ENCODE measurements at places on chromosomes 6 and 20. TPM values are rescaled to one million over a fixed set of nuclear protein-coding genes. Genes with fewer than 3 reads are reported as not detected.

Gene MUC21
- total RNA-seq: not detected

Gene NCOA7
- total RNA-seq: 12.9 TPM

Gene RIPOR2
- 0.83 TPM for total RNA-seq

Gene HLA-DPB1
- total RNA-seq: 5.8 TPM

Gene MLN
- total RNA-seq: not detected

Gene ID4
- total RNA-seq: 11.1 TPM

Gene ULBP1
- total RNA-seq: 0.56 TPM

Measured in IMR-90 (cell line).